ENCODE measurements at places on chromosomes 1 and 21.

- DNase-seq, result no peak
These were observed 1.3 kb downstream of the TBX15 start for GRCh38 chr1:118986555-118987467.

DNA sequence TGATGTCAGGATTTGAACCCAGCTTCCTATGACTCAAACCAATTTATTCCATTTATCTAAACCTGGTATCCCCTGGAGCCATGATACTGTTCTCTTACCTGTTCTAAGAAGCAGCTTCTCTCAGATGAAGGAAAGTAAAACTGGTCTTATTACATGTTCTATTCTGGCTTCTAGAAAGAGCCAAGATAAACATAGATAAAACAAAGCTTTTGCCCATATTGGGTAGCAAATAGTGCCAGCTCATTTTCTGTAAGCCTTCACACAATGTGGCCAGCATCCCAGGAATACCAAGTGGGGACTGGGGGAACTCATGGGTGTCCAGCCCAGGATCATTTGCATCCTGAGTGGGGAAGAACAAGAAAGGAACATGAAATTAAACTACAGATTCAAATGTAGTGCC, 53.5 kb upstream of the EPHA8 start:
- no peak for DNase-seq

DNA sequence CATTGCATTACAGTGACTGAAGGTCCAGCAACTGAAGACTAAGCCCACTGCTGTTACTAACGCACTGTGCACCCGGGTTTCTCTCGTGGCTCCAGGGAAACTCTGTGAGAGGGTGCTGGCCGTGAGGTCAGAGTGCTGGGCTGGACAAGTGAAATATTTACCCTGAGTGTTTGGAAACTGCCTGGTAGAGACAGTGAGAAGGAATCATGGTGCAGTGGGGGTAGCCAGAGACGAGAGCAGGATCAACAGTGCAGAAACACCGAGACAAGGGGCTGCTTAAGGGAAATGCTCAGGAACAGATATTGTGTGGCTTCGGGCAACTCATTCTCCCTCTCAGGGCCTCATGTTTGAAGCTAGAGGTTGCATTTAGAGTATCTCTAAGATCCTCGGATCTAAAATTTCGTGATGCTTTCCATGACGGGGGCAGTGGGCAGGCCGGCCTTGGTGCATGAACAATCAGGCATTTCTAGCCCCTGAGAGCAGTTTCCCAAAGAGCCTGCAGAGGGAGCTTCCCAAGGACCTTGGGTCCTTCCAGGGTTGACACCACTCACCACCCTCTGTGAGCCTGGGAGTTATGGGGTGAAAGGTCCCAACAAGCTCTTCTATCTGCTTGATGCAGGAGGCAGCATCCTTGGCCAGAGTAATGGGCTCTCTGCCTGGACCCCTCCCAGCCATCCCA, 9.7 kb downstream of the CD2 start:
- DNase-seq, result no peak

GRCh38 chr1:14949836-14950713, 203.5 kb upstream of the TMEM51 start:
- no peak for DNase-seq

DNA sequence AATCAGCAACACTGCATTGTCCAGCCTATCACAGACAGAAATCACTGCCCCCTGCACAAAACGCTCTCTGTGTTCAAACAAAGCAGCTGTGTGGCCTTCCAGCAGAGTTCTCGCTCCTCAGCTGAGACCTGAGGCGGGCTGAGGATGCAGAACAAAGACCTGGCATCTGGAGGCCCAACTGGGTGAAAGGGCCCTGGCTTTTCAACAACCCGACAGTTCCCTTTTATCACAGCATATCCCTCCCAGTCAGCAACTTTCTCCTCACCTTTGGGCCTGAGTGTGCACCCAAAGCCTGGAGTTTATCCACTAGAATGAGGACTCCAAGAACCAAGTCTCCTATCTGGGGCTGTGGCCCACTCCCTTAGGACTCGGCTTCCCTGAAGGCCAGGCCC, 42.6 kb upstream of the A3GALT2 start:
- no peak for DNase-seq

DNA sequence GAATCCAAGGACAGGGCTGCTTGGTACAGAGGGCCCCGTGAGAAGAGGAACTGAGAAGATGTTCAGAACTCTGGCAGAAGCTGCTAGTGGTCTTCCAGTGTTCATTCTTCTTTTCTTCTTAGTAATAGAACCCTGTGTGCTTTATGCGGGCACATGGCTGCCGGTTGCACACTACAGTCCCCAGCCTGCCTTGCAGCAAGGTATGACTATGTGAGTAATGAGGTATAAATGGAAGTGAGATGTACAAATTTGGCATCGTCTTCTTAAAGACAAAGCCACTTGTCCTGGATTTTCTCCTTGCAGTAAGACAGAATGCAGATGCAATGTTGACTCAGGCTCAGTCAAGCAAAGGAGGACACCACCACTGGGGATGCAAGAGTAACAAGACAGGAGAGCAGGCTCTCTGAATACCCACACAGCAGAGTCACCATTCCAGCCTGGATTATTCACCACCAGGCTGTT, 15.0 kb upstream of the ATP1B1 start:
- no peak for DNase-seq

- no peak for DNase-seq
These were observed 55.7 kb downstream of the XCL2 start for GRCh38 chr1:168488138-168488537.

DNA sequence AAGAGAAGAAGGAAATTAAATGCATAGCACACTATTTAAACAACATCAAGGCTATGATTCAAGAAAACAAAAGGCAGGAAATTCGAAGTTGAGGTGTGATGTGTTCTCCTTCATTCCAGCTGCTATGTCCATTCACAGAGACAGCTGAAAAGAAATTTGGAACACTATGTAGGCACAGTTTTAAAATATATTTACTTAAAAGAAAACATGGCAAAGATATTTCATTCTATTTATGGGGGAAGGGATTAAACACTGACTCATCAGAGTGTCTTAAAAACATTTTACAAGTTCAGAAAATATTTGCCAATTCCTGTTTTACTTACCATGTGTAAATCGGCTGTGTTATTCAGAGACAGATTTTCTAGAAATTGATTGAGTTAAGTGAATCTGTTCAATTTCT, 39.4 kb upstream of the NGF start:
- DNase-seq, result no peak

DNA sequence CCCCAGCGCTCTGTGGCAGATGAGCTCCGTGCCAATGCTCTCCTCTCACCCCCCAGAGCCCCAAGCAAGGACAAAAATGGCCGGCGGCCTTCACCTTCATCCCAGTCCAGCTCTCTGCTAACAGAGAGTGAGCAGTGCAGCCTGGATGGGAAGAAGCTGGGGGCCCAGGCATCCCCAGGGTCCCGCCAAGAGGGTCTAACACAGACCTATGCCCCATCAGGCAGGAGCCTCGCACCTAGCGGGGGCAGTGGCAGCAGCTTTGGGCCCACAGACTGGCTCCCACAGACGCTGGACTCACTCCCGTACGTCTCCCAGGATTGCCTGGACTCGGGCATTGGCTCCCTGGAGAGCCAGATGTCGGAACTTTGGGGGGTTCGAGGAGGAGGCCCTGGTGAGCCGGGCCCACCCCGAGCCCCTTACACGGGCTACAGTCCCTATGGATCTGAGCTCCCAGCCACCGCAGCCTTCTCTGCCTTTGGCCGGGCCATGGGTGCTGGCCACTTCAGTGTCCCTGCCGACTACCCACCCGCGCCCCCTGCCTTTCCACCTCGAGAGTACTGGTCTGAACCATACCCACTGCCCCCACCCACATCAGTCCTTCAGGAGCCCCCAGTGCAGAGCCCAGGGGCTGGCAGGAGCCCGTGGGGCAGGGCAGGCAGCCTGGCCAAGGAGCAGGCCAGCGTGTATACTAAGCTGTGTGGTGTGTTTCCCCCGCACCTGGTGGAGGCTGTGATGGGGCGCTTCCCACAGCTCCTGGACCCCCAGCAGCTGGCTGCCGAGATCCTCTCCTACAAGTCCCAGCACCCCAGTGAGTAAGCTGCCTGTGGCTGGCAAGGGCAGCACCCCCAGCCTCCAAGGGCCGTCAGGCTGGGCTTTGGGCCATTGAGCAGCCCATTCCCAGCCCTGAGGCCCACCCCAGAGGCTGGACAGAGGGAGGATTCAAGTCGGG, 8.7 kb downstream of the ZC3H12A start:
- DNase-seq, result no peak

- no peak for DNase-seq
These were observed 24.2 kb downstream of the CCDC185 start for GRCh38 chr1:223417444-223417843.

DNA sequence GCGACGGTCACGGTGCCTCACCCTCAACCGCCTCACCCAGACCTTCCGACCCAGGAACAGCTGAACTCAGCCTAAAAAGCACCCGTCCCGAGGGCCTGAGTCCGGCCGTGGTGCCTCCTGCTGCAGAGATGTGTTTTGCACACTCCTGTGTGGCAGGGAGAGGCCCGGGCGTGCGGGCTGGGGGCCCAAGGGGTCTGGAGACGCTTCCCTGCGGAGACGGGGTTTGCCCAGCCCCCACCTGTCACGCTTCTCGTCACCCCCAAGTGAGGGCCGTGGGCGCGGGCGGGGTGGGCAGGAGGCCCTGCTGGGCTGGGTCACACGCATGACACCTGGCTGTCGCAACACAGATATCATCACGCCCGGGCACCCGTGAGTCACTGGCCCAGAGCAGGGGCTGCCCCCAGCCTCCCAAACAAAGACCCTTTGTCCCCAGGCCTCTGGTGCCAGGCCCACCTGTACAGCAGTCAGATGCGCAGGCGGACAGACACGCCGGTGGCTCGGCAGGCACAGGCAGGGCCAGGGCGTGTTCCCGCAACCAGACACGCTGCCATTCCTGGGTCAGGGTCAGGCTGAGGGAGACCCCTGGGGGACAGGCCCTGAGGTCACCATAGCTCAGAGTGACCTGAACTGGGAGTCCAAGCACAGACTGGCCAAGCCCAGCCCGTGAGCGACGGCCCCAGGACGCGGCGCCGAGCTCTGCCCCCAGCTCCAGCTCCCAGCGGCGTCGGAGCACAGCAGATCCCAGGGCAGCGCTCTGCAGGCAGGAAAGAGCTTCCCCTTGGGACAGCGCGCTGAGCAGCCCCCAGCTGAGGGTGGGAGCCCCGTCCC, 6.1 kb downstream of the B3GALT6 start:
- no peak for DNase-seq

DNA sequence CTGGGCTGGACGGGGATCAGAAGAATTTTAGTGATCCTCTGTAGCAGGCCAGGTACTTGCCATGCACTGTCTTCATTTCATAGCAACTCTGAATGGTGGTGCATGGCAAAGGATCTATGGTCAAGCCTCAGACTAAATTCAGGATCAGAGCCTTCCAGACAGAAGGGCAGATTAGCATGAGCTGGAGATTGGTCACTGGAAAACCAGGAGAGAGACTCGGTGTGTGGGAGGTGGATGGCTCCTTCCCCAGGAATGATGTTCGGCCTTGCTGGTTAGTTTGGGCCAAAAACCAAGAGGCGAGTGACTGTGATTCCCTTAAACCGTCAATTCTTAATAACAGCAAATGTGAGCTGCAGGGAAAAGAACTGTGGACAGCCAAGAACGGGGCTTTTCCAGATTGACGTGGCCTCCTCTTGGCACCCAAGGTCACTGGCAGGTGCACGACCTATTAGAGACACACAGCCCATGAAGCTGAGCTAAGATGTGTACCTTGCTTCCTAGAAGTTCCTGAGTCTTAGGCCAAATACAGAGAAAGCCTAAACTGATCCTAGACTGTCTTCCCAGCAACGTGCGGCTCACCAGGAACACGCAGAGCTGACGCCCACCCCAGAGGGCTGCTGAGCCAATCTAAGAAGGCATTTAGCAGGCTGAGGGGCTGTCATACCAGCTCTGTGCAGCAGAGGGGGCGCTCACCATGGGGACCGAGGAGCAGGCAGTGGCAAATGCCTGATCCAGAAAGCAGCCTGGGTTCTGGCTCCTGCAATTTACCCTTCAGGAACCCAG, 18.5 kb downstream of the ALDH4A1 start:
- no peak for DNase-seq

GRCh38 chr1:218529646-218530300, 184.6 kb downstream of the TGFB2 start:
- no peak for DNase-seq

DNA sequence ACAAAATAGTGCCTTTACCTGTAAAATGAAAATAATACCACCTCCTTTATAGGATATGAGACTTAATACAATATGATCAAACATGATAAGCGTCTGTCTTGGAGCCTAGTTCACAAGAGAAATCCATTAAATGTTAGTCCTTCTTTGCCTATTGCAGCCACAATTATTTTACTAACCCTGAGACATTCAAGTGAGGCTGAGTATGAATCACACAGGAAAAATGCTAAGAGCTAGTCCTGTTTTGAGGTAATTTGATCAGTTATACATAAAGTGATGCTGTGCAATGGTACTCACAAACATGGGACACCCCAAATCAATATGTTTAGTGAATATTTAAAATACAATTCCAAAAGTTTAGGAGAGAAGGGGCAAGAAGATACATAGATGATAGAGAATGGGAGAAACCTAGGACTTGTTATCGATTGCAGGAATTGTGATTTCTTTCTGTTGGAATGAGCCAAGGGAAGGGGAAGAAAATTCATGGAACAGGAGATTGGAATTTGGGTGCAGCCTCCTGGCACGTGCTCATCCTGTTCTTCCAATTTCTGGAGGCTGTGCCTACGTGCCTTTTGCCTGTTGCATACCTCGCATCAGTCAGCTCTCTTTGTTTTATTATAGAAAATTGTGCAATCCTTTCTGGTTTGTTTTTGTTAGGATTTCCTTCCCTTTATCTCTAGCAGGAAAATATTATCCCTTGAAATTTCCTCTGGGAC, 39.9 kb upstream of the BACH1 start:
- DNase-seq, result no peak
